ENCODE measurements at places on chromosomes 1 and 21.

GRCh38 chr1:217674028-217674729 is 43.0 kb downstream of the SPATA17 start:
- no peaks in the 10 kb centered on the region for H3K4me1 ChIP-seq
- no peak overlapping the region for H3K27ac ChIP-seq
- H3K27me3 ChIP-seq = no peaks in the 10 kb centered on the region
- H3K36me3 ChIP-seq = no peaks in the 10 kb centered on the region

DNA sequence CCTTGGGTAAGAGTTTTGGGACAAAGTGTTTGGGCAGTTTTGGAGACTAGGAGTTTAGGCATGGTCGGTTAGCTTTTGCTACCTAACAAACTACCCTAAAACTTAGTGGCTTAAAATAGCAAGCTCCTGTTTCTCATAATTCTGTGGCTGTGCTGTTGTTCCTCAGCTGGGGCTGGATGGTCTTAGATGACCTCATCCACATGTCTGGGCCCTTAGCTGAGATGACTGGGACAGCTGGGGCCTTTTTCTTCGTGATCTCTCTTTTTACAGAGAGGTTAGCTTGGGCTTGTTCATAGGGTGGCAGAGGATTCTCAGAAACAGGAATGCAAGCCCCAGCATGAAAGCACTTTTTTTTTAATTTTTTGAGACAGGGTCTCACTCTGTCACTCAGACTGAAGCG is 6.6 kb downstream of the ATP1A4 start:
- H3K27ac ChIP-seq = no peak overlapping the region
- DNase-seq = no peak
- H3K4me1 ChIP-seq = peaks cover 12% of the 10 kb centered on the region

- peak overlapping the region; percentile 72 for H3K27ac ChIP-seq
- DNase-seq = peak; percentile 76
- H3K4me1 ChIP-seq = peaks cover 63% of the 10 kb centered on the region
- no peak overlapping the region for H3K4me3 ChIP-seq
- H3K27me3 ChIP-seq = no peaks in the 10 kb centered on the region
These were observed 28.1 kb upstream of the RNF19B start for GRCh38 chr1:32992489-32993323.

DNA sequence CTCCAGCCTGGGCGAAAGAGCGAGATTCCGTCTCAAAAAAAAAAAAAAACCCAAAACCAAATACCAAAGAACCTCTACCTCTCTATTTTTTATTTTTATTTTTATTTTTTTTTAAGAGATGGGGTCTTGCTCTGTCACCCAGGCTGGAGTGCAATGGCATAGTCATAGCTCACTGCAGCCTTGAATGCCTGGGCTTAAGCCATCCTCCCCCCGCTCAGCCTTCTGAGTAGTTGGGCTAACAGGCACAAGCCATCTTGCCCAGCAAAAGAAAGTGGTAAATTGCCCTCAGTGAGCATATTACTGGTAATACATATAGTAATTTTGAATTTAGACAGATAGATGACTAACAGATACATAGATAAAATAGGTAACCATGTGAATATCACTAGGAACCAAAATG is 77.4 kb downstream of the ASH1L start:
- peaks cover 5% of the 10 kb centered on the region for H3K4me1 ChIP-seq
- no peaks in the 10 kb centered on the region for H3K27me3 ChIP-seq
- H3K36me3 ChIP-seq = peaks cover 21% of the 10 kb centered on the region
- no peak for DNase-seq

- H3K4me1 ChIP-seq = peaks cover 47% of the 10 kb centered on the region
- H3K4me3 ChIP-seq = peak overlapping the region; percentile 82
- H3K36me3 ChIP-seq = no peaks in the 10 kb centered on the region
- DNase-seq = no peak
- H3K27ac ChIP-seq = peak overlapping the region; percentile 92
These were observed 383 bp upstream of the PRRX1 start for GRCh38 chr1:170663404-170664092.

DNA sequence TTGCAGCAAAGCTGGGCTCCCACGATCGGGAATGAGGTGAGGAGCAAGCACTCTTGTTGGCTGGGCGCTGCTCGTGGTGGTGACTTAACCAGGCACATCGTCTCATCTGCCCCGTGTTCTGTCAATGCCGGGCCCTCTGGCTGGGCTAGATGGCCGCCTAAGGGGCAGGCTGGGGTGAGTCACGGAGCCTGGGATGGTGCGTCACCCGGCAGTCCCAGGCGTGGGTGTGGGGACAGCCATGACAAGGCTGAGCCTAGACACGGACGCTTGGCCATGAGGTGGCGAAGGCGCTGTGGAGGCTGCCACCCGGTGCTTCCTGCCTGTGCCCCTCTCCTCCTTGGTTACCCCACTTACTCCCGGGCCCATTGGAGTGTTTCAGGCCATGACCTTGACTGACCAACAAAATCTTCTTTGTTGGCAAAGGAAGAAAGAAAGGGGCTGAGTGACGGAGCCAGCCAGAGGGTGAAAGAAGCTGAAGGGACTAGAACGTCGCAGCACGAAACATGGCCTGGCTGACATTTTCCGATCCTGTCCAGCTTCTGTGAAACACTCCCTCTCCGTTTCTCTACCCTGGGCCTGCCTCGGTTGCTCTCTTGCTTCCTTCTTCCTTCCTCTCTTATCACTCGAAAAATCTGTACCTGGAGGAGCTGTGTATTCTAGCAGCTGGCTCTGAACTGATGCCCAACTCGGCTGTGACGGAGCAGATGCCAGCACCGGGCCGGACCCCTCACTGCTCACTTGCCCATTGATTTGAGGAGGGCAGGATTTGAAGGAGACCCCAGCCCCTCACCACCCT is 596 bp downstream of the CD247 start:
- no peak overlapping the region for H3K4me3 ChIP-seq
- peaks cover 21% of the 10 kb centered on the region for H3K27me3 ChIP-seq
- H3K27ac ChIP-seq = no peak overlapping the region
- no peak for DNase-seq

DNA sequence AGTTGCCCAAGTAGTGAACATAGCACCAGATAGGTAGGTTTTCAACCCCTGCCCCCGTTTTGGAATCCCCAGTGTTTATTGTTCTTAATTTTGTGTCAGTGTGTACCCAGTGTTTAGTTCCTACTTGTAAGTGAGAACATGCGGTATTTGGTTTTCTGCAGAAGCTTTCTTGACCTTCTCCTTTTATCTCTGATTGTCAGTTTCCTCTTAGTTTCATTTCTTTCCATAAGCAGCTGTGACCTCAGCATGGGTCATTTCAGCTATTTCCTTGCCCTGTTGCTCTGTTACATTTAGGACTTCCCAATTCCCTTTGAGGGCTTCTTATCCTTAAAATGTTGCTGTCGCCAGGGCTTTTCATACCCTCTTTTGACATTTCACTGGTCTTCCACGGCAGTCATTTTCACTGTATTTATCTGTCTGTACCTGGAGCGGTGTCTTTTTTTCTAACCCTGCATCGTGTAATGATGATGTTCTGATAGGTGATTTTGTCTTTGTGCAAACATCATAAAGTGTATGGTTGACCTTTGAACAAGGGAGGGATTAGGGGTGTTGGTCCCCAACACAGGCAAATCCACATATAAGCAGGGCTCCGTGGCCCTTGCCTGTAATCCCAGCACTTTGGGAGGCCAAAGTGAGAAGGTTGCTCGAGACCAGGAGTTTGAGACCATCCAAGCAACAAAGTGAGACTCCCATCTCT is 15.0 kb downstream of the ITSN1 start:
- no peak overlapping the region for H3K4me3 ChIP-seq
- DNase-seq = no peak
- no peaks in the 10 kb centered on the region for H3K36me3 ChIP-seq
- H3K27ac ChIP-seq = peak overlapping the region; percentile 53

DNA sequence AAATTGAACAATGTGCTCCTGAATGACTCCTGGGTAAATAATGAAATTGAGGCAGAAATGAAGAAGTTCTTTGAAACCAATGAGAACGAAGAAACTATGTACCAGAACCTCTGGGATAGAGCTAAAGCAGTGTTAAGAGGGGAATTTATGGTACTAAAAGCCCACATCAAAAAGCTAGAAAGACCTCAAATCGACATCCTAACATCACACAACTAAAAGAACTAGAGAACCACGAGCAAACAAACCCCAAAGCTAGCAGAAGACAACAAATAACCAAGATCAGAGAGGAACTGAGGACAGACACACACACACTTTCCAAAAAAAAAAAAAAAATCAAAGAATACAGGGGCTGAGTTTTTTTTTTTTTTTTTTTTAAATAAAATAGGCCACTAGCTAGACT is 564.2 kb downstream of the SMYD3 start:
- H3K27me3 ChIP-seq = no peaks in the 10 kb centered on the region
- no peak for DNase-seq
- H3K4me1 ChIP-seq = no peaks in the 10 kb centered on the region
- no peaks in the 10 kb centered on the region for H3K36me3 ChIP-seq

DNA sequence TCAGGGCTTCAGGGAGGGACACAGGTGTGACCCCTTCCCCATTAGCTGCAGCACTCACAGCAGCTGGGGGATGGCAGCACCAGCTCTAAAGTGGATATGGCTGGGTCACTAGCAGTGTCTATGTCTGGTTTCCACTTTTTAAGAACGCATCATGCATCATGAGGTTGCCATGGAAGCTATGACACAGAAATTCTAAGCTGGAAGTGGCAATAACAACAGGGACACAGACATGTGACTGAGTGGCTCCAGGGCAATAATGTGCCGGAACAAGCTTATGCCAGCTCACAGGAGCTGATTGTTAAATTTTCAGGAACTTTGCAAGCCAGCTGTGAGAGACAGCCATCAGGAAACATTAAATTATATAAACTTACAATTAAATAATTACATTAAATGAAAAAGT is 51.2 kb upstream of the NFASC start:
- no peak overlapping the region for H3K4me3 ChIP-seq
- H3K36me3 ChIP-seq = no peaks in the 10 kb centered on the region
- H3K4me1 ChIP-seq = peaks cover 52% of the 10 kb centered on the region

DNA sequence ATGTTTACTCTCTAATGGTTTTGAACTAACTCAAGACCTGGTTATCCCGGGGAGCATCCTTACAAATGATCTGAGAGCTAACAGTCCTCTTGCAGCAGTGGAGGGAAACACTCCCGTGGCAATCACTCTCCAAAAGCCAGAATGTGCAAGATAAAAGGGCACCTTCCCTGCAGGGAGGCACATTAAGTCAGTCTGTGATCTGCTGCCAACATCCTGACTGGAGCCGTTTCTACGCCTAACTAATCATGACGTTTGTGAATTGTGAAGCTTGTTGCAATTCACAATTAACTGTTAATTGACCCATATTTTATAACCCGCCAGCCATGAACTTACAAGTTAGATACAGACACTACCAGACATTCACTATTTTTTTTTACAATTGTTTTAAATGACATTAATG is 52.1 kb upstream of the LGALS8 start:
- H3K27ac ChIP-seq = no peak overlapping the region
- H3K4me1 ChIP-seq = peaks cover 15% of the 10 kb centered on the region
- no peaks in the 10 kb centered on the region for H3K36me3 ChIP-seq
- no peak overlapping the region for H3K4me3 ChIP-seq

GRCh38 chr1:224684979-224685425 is 68.9 kb downstream of the CNIH3 start:
- H3K4me1 ChIP-seq = no peaks in the 10 kb centered on the region
- no peak overlapping the region for H3K4me3 ChIP-seq
- no peak for DNase-seq
- H3K27me3 ChIP-seq = peaks cover 30% of the 10 kb centered on the region

DNA sequence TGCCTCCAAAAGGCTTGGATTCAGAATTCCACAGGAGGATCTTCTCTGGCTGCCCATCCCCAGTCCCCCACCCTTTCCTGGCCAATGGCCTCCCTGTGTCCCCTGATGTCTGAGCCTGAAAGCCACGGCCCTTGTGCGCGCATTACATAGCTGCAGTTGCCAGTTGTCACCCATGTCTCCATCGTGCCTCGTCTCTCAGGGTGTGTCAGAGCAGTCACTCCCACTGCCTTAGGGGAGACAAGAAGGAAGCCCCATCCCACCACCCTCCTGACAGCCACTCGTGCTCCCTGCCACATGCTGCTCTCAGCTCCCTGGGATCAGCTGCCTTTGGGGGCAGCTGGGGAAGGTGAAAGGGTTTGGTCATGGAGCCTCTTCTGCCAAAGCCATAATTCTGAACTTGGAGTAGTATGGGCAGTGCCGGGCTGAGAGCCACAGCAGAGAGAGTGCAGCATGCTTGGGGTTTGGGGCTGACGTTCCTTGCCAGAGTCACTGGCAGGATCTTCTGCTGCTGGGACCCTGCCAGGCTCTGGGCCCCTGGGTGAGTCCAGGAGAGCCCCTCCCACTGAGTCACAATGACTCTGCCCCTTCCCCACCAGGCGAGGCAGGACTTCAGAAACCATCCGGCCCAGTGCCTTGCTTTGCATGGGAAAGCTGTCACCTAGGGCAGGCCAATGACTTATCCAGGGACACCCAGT is 285.9 kb upstream of the VAMP3 start:
- no peak for DNase-seq
- no peaks in the 10 kb centered on the region for H3K36me3 ChIP-seq
- H3K4me3 ChIP-seq = no peak overlapping the region

- H3K4me1 ChIP-seq = peaks cover 19% of the 10 kb centered on the region
- H3K27me3 ChIP-seq = no peaks in the 10 kb centered on the region
These were observed 105.6 kb upstream of the USH2A start for GRCh38 chr1:216528816-216529215.

- no peak overlapping the region for H3K4me3 ChIP-seq
- H3K27ac ChIP-seq = no peak overlapping the region
- H3K4me1 ChIP-seq = peaks cover 12% of the 10 kb centered on the region
- no peaks in the 10 kb centered on the region for H3K36me3 ChIP-seq
These were observed 34.3 kb downstream of the TRABD2B start for GRCh38 chr1:47962750-47963492.

DNA sequence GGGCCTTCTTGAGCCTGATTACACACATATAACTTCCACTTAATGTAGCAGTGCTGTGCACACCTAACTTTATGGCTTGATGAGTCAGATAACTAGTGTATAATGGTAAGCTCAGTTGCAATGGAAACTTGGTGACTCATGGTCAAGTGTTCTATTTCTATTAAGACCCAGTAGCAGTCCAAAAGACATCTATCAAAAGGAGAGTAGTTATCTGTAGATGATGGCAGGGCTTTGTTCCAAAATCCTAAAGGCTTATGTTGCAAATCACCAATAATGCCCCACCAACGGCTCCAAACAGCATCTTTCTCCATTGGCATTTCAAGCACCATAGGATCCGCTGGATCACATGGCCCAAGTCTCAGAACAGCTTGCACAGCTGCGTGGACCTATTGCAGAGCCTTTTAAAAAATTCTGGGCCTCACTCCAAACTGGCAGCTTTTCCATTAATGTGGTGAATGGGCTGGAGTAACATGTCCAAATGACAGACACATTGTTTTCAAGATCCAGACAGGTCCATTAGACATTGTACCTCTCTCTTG is 566.8 kb upstream of the USP24 start:
- H3K36me3 ChIP-seq = no peaks in the 10 kb centered on the region
- no peak for DNase-seq
- no peaks in the 10 kb centered on the region for H3K4me1 ChIP-seq
- H3K27me3 ChIP-seq = no peaks in the 10 kb centered on the region

- no peak for DNase-seq
- no peak overlapping the region for H3K27ac ChIP-seq
- no peaks in the 10 kb centered on the region for H3K27me3 ChIP-seq
These were observed 6.1 kb downstream of the CCNL2 start for GRCh38 chr1:1393014-1393413.
